ENCODE measurements at places on chromosomes 11 and 22.

GRCh38 chr11:2193099-2193887 is 21.7 kb upstream of the TH start:
- DNase-seq = no peak

DNA sequence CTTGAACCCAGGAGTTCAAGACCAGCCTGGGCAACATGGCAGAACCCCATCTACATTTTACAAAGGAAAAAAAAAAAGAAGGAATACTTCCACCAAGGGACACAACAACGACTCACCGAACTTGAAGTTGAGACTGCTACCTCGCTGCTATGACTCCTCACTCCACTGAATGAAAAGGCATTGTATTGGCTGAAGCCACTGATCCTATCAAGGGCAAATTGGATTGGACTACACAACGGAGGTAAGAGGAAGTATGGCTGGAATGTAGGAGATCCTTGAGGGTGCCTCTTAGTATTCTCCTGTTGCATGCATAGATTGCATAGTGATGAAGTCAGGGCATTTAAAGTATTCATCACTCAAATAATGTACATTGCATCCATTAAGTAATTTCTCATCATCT is 97.9 kb downstream of the CWF19L2 start:
- DNase-seq = no peak

- DNase-seq = no peak
Measured at GRCh38 chr22:40009951-40010671, 15.4 kb downstream of the FAM83F start.

GRCh38 chr11:73387594-73388264 is 11.5 kb downstream of the RELT start:
- DNase-seq = no peak

DNA sequence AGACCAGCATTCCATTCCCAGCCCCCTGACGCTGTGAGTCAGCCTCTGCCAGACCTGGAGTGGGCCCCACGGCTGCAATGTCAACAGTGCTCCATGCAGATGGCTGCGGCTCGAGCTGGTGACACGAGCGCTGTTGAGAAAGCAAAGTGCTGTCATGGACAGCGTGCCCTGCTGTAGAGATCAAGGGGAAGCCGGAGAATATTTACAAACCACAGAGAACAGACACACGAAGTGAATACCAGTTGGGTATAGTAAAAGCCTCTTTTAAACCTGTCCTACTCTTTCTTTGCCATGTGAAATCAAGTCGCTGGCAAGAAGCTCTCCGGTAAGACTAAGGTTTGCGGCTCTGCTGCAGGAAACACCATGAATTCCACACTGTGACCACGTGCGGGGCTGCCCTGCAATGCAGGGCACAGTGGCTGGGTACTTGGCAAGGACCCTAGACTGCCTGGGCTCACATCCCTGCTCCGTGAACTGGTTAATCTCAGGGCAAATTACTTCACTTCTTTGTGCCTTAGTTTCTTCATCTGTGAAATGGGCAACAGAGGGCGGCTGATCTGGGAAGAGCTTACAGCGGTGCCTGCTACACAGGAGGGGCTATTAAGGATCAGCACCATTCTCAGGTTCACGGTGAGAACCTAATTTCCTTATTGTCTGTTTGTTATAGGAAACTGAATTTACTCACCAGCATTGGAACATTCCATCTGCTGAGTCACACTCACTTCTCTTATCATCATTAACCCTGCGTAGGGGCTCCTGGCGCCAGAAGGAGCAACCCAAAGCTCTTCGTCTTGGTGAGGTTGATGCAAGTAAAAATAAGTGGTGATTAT is 27.8 kb upstream of the ELFN2 start:
- DNase-seq = no peak

DNA sequence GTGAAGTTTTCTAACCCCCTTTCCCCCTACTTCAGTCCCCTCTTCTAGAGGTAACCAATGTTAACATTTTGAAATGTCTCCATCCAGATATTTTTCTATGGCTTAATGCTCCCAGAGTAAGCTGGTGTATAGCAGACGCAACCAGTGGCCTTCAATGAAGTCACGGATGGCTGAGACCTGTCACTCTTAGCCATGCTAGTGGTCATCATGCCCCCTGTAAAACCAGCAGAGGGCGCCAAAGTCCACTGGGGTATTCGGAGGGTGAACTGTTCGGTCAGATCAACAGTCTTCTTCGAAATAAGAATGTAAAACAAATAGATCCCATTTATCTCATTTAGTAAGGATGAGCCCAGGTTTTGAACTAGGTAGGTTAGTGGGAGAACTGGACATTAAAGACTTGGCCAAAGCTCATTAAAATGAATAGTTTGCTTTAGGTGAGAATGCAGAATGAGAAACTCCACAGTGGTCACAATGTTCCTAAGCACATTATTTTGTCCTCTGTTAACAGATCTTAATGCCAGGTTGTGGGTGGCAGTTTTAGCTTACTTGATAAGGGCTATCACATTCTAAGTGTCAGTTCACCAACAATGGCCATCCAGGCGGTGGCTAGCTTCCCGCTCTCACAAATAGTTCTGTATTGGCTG is 8.6 kb upstream of the MMP8 start:
- DNase-seq = no peak

DNA sequence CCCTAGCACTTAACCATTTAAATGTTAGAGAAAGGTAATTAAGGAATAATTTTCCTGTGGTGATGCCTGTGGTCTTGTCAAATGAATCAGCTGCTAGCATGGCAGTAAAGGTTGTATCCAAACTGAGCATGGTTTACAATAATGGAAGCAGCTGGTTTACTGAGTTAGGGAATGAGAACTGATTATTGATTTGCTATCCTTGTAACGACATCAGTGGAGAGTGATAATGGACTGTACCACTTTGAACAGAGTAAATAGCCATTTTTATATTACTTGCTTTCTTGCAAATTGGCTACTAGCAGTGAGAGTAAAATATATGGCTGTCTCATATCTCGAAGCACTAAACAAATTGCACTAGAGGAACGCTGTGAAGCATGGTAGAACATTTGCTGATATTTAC is 589.0 kb upstream of the ANO5 start:
- no peak for DNase-seq

GRCh38 chr22:35589071-35589755 is 27.9 kb downstream of the MB start:
- no peak for DNase-seq
